ENCODE measurements at places on chromosomes 12 and 14.

DNA sequence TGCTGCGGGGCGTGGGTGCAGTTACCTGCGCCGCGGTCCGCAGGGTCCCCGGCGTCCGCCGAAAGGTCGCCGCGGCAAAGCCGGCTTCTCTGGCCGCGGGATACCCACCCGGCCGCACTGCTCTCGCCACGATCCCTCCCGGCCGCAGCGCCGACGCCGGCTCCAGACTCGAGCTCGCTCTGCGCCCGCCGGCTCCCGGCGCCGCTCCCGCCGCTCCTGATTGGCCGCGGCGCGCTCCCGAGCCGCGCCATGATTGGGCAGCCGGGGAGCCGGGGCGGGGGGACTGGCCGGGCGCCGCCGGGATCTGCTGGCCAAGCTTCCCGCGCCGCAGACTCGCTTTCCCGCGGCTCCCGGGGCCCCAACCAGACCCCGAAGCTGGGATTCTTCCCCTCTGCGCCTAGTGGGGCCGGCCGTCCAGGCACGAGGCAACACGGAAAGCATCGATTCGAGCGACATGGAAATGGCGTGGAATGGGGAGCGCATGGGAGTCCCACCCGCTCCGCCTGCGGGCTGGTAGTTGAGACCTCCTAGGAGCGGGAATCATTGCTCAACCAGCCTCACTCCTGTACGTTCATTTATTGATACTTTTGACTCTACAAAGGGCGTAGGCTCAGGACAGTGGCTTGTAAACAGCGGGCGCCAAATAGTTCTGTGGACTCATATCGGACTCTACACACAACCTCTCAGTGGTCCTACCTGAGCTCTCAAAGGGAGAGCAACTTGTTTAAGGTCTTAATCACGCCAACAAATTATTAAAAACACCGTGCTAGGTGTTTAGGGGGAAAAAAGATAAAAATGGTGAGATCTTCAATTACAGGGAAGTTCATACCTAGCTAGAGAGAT is 36.4 kb upstream of the STON2 start:
- DNase-seq: peak; percentile 71

DNA sequence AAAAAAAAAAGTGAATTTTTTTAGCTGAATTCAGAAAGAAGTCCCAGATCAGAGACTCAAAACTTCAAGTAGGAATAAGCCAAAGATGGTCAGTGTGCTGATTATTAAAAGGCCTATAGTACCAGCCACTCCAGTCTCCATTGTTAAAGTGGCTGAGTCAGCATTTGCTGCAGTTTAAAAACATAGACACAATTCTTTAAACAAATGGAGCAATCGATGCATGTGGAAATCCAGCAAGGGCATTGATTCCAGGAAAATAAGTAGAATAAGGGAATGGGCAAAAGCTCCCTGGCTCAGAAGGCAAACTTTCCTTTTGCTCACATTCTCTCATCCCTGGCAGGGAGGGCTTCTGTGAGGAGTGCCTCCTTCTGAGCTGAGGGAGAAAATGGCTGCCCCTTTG is 317.6 kb downstream of the LRIG3 start:
- no peak for DNase-seq

DNA sequence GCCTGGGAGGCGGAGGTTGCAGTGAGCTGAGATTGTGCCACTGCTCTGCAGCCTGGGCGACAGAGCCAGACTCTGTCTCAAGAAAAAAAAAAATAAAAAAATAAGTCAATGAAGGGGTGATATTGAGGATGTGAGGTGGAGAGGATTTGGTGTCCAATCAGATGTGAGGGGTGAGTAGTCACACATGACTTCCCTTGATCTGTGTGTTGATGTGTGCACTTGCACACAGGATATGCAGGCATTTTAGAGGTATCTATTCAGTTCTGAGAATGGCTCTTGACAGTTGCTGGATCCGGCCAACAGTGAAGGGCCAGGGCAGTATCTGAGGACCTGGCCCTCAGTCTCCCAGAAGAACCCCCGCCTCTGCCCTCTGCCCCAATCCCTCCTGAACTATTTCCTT is 7.8 kb upstream of the SP7 start:
- no peak for DNase-seq

GRCh38 chr14:52951681-52952554 is 1.1 kb upstream of the FERMT2 start:
- DNase-seq: peak; percentile 78

- no peak for DNase-seq
These were observed 12.6 kb downstream of the RCOR1 start for GRCh38 chr14:102605029-102605428.

- DNase-seq: no peak
These were observed 38.2 kb downstream of the CCNK start for GRCh38 chr14:99519347-99519881.

GRCh38 chr12:11805043-11805442 is 155.6 kb downstream of the ETV6 start:
- peak; percentile 22 for DNase-seq

GRCh38 chr14:104521816-104522745 is 57.5 kb upstream of the C14orf180 start:
- DNase-seq: no peak

DNA sequence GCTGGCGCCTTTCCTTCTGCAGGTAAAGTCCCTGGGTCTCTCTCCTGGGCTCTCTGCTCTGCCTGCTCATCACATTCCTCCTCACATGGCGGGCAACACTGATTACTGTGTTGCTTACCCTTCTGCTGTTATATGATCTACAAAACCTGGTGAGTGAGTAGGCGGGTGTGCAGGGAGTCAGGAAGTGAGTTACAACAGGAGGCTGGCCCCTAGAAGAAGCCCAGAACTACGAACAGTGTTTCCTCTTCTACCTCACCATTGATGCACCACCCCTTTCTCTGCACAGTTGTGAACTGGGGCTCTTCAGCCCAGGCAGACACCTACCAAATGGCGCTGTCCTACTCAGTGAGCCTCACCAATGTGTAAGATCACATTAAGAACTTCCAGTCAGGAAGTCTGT is 4.9 kb upstream of the KLHL33 start:
- DNase-seq: no peak

GRCh38 chr14:101395779-101396178 is 165.5 kb upstream of the DIO3 start:
- no peak for DNase-seq

DNA sequence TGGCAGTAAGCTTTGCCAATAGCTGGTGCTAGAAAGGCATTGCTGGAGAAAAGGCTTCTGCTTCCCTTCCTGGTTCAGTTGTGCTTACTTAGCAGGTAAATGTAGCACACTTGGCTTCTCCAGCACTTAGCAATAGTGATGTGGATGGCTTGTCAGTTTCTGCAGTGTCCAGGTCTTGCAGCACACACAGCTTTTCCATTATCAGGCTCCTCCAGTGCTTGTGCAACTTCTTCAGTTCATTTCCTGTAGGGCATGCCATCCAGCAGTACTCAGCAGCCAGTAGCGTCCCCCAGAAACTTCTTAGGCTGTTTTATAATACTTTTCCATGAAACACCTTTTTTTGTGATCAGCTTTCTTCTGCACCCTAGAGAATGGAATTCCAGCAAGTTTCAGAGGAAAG is 154.6 kb downstream of the SLC6A15 start:
- no peak for DNase-seq

DNA sequence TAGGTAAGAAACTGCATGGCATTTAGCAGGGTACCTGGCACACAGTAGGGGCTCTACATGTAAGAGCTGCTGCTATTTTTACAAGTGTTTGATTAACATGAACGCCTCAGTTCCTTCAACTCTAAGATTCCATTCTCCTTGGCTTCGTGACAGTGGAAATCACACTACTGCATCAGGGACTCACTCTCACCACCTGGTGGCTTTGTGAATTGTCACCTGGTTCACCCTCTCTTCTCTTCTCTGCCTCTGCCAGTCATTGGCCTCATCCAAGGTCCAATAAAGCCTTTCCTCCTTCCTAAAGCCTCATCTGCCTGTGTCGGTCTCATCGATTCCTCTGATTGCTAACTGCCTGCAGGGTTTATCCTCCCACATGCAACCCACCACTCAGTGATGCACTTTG is 476.4 kb downstream of the VRK1 start:
- DNase-seq: no peak

DNA sequence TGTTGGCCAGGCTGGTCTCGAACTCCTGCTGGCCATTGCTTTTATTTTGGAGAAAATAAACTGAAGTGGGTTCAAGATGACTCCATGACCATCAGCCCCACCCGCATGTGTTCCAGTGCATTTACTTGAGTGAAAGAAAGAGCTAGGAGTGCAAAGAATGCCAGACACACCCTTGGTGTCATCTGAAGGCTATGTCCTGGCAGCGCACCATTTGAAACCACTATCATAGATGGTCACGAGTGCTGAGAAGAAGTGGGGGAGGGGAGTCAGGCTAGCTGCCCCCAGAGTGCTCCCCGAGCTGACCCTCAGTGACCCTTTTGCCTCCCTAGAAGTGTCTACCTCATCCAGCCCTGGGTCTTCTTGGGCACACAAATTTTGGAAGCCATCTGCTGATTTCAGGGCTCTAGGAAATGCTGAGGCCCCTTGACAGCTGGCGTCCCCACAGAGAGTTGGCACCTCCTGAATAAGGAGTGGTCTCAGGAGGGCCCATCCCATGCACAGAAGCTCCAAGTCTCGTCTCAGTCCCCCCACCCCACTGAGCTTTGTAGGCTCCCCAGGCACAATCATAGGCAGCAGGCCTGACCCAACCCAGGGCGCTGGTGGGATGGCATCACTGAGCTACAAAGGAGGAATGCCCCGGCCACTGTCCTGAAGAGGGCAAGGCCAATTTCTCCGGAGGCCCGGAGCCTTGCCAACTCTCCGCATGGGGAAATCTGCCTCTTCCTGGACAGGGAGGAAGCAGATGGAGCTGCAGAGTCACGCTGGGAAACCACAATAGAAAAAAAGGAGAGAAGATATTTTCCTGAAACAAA is 28.0 kb downstream of the PXN start:
- DNase-seq: no peak
